ENCODE measurements at places on chromosomes 4 and X. TPM values are rescaled to one million over a fixed set of nuclear protein-coding genes. Genes with fewer than 3 reads are reported as not detected.

- no peak for DNase-seq
Observed at GRCh38 chr4:180962268-180962667, 1280.9 kb upstream of the TENM3 start.

- peak; percentile 68 for DNase-seq
Observed at GRCh38 chr4:7964890-7965662, 25.4 kb upstream of the AFAP1 start.

- no peak for DNase-seq
Observed at GRCh38 chr4:176769514-176769913, 23.2 kb downstream of the VEGFC start.

FGFR3 gene
- 8.7 TPM for total RNA-seq

NR3C2 gene
- total RNA-seq, result 14.6 TPM
